Foreskin keratinocyte (primary cell): ENCODE measurements at places on chromosomes 1 and 21.

DNA sequence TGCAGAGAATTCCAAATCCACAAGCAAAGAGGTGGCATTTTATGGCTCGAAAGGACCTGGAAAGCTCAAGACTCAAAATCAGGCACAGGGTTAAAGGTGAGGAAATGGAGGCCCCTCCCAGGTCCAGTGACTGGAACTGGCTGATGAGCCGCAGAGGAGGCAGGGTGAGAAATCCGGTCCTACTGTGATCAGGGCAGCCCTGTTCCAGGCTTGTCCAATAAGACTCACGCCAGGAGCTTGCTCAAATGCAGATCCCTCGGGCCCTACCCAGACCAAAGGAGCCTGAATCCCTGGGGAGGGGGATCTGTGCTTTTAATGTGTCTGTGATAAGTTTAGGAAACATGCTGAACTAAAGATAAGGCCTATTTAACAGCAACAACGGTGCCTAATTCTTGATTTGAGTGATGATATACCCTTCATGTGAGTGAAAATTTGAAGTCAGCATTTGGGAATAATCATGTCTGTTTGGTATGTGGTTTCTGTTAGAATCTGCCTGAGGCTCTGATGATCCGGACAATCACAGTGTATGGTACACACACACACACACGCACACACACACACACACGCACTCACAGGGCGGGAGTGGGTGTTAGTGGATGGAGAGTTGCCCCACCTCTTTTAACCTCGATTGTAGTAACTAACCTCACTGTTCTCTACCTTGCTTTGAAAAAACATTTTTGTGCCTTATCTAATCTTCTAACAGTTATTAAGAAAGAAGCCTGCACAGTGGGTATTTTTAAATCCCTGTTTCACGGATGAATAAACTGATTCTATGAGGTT lies 54.1 kb upstream of the LYST start:
- DNase-seq = peak; percentile 77

DNA sequence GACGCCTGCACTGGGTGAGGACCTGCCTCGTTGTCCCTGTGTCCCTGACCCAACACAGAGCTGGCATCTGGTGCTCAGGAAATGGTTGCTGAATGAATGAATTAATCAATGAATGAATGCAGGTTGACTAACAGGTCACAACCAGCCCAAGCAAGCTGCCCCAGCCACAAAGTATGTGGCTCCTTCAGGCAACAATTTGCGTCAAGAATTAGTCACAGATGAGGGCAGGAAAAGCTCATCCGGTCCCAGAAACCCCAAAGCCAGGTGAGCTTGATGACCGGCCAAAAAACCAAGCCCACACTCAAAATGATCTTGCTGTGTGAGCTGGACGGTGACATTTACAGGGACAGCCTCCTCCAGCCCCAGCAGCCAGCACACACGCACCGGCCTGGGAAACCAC lies 40.6 kb upstream of the GPR153 start:
- peak; percentile 94 for DNase-seq

DNA sequence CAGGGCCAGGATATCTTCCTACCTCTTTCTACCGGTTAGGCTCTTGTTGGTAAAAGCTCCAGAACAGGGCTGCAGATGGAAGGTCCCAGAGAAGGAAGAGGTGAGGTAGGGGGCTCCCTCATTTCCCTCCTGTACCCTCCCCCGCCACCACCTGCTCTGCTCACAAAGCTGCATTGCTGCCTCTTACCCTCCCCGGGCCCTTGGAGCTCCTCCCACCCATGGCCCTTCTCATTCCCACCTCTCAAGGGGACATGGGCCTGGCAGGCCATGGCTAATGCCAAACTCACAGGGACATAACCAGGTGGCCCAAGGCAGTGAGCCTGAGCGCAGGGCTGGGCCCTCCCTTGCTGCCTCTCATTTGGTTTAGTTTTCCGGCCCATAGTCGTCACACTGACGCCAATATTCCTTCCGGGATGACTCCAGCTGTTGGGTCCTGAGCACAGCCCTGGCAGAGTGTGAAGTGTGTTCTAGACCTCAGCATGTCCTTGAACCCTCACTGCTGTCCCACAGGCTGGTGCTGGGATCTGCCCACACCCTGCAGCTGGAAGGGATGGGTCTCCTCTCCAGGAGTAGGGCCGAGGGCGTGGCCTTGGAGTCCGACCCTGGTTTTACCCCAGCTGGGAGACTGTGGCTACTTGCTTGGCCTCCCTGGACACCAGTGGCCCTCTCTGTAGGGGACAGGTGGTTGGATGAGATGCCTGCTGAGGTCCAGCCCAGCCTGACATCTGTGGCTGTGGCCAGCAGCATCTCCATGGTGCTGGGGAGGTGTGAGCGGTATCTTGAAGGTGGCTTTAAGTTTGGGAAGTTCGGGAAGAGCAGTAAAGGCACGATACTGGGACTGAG lies 104.6 kb downstream of the ARHGEF10L start:
- DNase-seq = no peak

GRCh38 chr1:939511-940106 lies 15.9 kb downstream of the SAMD11 start:
- DNase-seq = no peak

GRCh38 chr1:164054331-164054730 lies 504.7 kb upstream of the PBX1 start:
- DNase-seq = no peak

- DNase-seq = no peak
These were observed 9.8 kb upstream of the KDM4A start for GRCh38 chr1:43639976-43640794.

DNA sequence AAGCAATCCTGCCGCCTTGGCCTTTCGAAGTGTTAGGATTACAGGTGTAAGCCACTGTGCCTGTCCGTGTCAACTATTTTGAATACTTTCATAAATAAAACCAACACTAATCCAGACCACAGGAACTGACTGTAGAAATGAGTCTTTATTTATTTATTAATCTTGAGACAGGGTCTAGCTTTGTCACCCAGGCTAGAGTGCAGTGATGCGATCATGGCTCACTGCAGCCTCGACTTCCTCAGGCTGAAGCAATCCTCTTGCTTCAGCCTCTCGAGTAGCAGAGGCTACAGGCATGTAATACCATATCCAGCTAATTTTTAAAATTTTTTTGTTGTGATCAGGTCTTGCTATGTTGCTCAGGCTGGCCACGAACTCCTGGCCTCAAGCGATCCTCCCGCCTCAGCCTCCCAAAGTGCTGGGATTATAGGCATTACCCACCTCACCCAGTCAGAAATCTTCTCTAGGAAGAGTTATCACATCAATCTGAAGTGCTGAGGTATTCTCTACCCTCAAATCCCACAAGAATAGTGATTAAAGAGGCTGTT lies 21.7 kb upstream of the CPLANE2 start:
- no peak for DNase-seq

DNA sequence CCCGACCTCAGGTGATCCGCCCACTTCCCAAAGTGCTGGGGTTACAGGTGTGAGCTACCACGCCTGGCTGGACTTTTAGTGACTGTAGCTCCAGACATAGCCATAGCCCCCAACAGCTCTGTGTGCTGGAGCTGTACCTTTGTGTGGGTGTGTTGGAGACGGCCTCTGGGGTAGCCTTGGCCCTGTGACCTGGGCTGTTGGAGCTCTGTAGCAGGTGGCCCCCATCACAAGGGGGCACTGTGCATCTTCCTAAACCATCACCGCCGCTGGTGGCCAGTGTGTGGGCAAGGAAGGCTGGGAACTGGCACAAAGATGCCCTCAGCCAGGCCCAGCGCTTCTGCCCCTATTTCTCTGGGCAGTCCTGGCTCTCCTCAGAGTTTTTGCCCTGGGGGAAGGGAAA lies 38.4 kb upstream of the FOXO6 start:
- DNase-seq = no peak

DNA sequence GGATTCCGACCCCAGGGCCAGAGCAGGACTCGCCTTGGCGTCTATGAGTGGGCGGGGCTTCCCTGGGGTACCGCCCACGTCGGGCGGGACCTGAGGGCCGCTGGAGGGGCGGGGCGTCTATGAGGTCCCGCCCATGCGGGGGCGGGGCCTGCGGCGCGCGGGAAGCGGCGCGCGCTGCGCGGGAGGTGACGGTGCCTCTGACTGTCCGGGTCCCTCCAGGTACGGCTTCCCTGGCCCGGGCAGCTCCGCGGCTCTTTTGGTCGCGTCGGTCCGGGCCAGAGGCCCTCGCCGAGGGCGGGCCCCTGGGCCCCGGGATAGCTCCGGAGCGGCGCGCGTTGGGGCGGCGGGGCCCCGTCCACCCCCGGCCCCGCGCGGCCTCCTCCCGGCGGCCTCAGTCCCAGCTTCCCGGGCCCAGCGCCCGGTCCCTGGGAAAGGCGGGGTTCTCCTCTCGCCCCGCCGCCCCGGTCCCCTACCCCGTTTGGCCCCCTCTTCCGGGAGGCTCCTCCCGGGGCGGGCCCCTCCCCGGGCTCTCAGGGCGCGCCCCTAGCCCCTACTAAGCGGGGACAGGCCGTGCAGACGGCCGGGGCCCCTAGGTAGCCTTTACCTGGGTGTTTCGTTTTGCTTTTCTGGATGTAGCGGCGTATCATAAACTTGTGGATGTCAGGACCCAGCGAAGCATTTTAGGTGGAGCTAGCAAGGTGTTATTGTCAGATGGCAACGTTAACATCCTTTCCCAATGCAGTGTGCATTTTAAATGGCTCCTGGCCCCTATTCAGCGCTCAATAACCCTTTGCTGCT lies at the start of gene CHAF1B:
TSS of gene CHAF1B (plus strand) at position 160 of the 798 bp plus-strand sequence. CDS start 745 bp downstream, outside the sequence.
- DNase-seq = peak; percentile 56

- no peak for DNase-seq
These were observed 43.4 kb upstream of the GJB5 start for GRCh38 chr1:34711485-34711884.

- DNase-seq = no peak
These were observed 30.7 kb upstream of the CD34 start for GRCh38 chr1:207941665-207942064.

GRCh38 chr1:16921391-16922185 lies at the start of gene CROCC:
CROCC (plus strand) TSS chr1:16921931; CDS start chr1:16922019, 88 bp downstream.
- no peak for DNase-seq

GRCh38 chr1:59669752-59670312 lies 144.9 kb upstream of the HOOK1 start:
- peak; percentile 32 for DNase-seq

DNA sequence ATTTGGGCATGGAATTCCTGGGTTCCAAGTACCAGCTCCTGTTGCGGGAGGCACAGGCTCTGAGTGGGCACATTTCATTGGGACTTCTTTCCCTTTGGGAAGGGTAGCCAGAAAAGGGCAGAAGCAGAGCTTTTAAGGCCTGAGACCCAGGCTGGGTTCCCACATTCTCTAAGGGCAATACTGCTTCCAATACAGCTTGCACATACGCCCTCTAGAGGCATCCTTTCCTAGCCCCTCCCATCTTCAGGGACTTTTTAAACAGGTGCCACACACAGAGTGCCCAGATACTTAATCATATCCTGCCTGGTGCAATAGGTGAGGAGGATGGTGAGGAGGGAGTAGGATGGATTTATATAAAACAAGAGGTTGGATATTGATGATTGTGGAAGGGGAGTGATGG lies 5.7 kb downstream of the GPR88 start:
- no peak for DNase-seq

GRCh38 chr1:17585266-17585987 lies 45.9 kb downstream of the ARHGEF10L start:
- DNase-seq = no peak

- no peak for DNase-seq
These were observed 5.5 kb upstream of the MMP23B start for GRCh38 chr1:1626207-1627141.

DNA sequence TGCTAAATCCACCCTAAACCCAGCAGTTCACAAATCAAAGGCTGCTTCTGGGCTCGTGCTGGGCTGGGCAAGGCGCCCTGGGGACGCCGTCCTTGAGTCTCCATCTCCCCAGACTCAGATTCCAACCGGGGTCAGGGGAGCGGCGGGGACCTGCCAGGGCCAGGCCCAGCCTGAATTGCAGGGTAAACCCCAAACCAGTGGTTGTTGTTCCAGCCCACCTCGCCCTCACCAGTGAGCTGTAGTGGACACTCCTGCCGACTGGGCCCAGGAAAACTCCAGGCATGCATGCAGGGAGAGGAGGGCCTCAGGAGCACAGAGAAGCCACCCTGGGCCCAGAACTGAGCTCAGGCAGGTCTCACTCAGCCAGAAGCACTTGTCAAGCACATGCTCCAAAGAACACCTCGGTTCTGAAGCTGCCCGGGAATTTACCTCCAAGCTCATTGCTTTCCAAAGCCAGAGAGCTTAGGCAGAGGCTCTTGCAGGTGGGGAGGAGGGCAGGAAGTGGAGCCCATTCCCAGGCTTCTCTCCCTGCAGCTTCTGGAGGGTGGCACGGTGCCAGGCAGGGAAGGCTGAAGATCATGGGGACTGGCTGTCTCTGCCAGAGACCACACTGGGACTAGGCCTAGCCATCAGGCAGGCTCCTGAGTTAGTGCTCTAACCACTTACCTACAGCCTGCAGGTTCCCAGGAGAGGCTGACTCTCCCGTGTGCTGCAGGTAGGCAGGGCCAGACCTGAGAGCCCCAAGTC lies 437.0 kb downstream of the MATN1 start:
- DNase-seq = no peak

GRCh38 chr1:157288492-157288891 lies 150.3 kb upstream of the ETV3 start:
- no peak for DNase-seq
